Stimulated activated CD4-positive, alpha-beta T cell treated with anti-CD3 and anti-CD28 coated beads, TNF-alpha, amount 100 ng/mL, for 48 hours (primary cell): ENCODE measurements at places on chromosomes 3 and 15.
A peak's percentile ranks its signal among the peaks of the same experiment; 100 is the strongest.

DNA sequence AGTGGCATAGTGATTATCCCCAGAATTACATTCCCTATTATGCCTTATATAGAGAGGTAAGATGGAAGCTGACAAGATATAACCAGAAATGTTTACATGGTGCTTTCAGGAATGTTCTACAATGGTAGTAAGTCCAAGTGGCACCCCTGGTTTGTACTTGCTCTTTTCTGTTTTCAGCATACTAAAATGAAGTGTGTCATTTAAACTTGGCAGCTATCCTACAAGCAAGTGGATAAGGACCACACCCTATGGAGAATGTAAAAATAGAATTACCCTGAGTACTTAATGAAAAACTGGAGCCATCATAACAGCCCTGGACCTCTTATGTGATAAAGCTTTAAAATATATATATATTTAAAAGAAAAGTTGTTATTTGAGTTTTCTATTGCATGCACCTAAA, 1012.7 kb upstream of the CADM2 start:
- DNase-seq = no peak

GRCh38 chr15:33822479-33822878, 145.8 kb upstream of the CHRM5 start:
- no peak for DNase-seq

DNA sequence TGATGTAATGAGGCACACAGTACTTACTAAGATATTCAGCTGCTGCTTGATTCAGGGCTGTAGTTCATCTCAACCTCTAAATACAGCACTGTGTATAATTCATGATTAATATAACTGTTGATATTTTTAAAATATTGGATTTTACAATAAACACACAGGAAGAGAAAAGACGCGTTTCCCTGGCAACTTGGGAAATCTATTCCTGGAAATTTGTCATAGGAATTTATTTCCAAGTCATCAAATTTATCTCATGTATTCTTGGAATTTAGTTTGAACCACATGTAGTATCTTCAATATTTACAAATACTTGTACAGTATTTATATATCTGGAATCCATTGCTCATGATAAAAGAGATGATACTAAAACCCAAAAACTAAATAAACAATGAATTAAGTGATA, 30.6 kb downstream of the EPHA3 start:
- no peak for DNase-seq

DNA sequence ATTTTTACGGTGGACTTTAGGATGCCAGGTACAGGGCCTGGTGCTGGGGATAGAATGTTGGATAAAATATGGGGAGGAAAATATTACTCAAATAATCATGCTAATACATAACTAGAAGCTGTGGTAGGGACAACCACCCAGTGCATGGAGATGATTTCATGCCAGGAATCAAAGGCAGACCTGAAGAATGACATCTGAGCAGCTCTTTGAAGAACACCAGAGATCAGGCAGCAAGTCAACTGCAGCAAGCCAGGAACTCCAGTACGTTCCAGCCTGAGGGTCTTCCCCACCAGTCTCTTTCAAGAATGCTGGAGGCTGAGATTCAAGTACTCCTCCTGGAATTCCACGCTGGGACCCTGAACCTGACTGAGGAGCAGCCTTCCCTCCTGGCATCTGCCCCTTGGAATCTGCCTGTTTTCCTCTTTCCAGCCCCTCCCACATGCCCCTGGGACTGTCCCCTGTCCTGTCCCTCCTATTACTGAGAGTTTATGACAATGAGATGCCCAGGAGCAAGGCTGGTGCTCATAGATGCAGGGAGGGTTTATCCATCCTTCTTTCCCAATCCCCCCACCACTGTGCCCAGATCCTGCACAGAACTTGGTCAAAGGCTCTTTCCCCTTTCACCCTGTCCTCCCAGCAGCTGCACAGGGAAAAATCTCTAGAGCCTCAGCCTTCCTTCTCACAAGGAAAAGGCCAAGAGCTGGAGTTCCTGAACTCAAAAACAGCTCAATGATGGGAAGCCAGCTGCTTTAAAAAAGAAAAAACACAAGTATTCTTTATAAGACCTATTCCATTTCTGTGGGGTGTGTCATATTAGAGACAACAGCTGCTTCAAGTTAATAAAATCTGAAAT, 68.0 kb downstream of the PDZRN3 start:
- DNase-seq = no peak

GRCh38 chr3:63565220-63565619, 87.3 kb upstream of the SNTN start:
- no peak for DNase-seq

- DNase-seq = no peak
Observed at GRCh38 chr3:111073218-111073617, 1.6 kb downstream of the NECTIN3 start.

- peak; percentile 97 for DNase-seq
Observed at GRCh38 chr15:89243691-89244573, at the start of gene FANCI. Gene FANCI (plus strand): TSS chr15:89243979. CDS start chr15:89247648, 3,669 bp downstream.
